ENCODE measurements at places on chromosomes 7 and 10.

- DNase-seq, result no peak
Observed at GRCh38 chr7:144439717-144440205, 36.3 kb upstream of the NOBOX start.

DNA sequence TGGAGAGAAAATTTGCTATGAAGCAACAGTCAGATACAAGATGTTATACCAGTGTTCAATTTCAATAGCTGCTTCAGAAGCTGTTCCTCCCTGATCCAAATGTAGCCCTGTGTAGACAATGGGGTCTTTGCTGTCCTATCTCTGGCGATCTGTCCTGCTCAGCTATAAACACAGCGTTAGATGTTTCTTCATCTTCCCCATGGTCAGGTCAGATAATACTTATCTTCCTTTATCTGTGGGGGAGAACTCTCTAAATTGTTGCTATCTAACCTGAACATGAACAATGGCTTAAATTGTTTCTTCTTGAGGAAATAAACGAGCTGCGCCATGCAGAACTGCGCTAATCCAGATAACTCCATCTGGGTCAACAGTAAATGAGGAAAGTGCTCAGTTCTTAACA, 15.6 kb upstream of the KIAA1217 start:
- DNase-seq, result no peak

DNA sequence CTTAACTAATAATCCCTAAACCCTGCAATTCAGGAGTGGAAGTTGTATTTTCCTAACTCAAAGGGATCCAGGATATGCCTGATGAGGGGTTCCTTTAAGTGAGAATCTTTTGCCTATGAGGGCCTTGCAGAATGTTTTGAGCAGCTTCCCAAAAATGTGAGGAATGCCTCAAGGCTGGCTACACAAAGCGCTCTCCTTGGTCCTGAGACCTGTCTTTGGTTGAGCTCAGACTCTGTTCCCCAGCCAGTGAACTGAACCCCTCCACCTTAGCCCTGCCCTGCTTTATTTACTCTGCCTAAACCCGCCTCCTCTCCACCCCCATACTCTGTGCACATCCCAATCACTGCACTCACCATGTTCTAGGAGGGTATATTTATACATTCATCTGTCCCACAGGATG, 108.6 kb downstream of the NRCAM start:
- DNase-seq, result peak; percentile 46

GRCh38 chr7:106868364-106868763, 3.3 kb downstream of the PIK3CG start:
- no peak for DNase-seq

DNA sequence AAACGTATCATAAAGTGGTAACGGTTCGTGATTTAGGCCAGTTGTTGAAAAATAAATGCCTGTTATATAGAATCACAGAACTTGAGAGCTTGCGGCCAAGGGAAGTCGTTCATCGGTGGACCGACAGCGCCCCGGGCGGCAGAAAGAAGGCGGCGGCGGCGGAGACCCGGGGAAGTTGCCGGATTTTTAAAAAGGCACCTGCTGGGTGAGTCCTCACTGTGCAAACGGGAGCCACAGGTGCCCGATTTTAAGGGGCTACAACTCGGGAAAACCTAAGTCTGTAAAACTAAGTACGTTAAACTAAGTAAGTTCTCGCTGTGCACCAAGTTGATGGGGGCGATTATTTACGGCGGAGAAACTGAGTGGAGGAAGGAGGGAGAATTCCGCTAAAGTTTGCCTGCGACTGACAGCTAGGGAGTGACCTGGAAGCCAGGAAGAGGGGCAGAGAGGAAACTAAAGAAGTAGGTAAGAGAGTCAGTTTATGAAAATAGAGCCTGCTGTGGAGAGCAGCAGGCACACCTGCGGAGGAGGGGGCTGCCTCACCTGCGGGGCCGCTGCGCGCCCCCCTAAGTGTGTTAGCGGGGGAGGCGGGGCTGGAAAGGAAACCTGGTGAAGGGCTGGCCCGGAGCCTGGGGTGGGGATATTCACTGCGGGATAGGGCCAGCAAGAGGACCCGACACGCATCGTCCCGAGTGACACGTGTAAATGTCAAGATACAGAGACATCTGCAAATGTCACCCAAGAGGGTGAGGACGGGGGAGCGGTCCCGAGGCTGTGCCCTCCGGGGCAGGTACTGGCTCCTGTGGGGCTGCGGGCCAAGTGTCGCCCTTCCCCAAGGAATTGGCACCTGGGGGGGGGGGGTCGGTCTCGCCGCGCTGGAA, 996 bp downstream of the ADAM12 start:
- peak; percentile 66 for DNase-seq

DNA sequence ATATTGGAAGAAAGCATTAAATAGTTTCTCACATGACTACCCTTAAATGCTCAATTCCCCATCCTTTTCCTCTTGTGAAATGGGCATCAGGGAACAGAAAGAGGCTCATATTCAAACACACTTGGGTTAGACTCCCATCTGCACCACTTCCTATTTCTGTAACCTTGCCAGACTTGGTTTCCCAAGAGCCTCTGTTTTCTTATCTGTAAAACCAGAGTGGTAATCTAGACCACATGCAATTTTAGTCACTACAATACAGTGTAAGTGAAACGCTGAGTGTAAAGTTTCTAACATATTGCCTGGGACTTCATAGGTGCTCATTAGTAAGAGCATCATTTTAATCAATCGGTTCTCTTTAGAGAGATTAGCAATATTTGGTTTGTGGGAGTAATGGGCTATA, 136.3 kb downstream of the SORCS1 start:
- no peak for DNase-seq

DNA sequence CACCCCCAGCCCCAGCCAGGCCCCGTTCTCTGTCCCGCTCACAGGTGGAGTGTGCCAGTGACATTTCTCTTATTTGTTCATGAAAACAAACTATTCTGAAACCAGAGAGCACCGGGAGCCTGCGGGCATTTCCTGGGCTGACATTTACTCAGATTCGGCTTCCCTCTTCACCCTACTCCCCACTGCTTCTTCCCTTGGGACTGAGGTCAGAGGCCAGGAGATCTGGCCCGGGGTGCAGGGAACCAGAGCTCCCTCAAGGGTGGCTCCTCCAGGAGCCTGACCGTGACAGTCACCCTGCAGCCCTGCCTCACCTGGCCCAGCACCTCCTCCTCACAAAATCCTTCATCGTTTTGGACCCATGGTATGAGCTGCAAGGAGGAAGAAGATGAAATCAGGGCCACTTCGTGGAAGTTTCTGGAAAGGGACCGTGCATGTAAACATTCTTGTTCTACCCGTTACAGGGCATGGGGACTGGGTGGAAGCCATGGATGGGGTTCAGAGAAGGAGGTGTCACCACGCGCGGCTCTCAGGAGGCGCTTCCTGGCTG, 12.2 kb downstream of the BHLHA15 start:
- DNase-seq, result no peak

- no peak for DNase-seq
Observed at GRCh38 chr7:39033885-39034624, 56.3 kb downstream of the POU6F2 start.

- DNase-seq, result no peak
Observed at GRCh38 chr10:125928928-125929585, 32.7 kb downstream of the FANK1 start.

GRCh38 chr7:141944811-141945210, 2.0 kb downstream of the CLEC5A start:
- no peak for DNase-seq

GRCh38 chr7:155995183-155995612, 182.9 kb upstream of the SHH start:
- no peak for DNase-seq

DNA sequence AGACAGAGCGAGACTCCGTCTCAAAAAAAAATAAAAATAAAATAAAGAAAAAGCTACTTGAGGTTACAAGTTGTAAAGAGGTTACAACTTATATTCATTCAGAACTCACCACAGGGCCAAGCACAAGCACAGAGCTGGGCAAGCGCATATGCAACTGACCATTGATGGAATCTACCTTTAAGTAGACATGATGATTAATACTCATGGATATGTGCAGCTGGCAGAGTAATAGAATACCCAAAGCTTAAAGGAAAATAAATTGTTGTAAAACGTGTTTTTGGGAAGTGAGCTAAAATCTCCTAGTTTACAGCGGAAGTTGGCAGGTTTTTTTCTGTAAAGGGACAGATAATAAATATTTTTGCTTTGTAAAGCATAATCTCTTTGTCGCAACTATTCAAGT, 111.6 kb downstream of the TMEM168 start:
- DNase-seq, result no peak

DNA sequence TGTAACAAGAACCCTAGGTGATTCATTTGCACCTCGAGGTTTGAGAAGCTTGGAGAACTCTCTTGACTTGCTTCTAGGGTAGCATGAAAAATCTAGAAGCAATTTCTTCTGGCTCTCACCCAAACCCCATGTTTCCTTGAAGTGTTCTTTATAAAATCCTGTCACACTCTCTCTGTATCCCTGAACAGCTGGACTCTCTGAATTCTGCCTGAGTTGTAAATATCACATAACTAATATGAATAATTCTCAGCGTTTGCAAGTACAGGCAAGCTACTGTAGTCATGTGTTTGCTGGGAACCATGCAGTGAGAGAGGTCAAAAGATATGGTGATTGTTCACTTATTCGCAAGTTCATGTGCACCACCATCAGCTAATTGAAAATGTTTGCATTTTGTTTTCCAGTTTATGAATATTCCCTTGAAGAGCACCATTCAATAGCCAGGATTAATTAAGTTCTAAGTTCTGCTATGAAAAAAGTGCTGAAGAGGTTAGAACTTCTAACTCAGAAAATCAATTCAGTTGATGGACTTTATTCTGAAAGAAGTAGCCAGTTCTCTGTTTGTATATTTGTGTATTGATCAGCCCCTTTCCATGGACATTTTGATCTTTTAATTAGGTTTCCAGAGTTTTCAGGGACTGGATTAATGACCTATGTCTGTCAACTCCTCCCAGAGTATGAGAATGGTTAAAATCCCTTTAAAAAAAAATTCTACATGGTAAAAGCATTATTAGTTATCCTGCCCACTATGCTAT, 243.0 kb downstream of the PLXDC2 start:
- no peak for DNase-seq

DNA sequence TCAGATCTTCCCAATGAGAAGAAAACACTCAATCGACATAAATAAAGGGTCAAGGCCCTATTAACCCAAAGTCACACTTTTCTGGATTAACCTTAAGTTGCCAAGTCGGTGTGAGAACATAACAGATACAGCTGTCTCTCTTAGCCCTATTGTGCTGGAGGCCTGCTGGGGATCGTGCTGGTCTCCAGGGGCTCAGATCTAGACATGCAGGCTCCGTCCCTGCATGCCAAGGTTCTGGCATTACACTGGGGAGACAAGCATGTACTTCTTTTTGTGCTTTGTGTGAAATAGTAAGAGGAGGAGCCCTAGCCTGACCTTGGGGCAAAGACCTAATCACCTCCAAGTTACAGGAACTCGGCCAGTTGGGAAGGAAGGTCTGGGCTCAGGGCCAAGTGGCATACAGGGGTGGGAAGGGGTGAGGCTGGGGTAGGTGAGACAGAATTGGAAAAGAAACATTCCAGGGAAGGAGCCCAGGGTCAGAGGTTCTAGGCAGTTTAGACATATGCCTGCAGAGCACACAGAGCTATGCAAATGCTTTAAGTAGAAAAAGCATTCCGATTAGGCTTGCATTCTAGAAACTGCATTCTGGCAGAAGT, 216.4 kb downstream of the HECW1 start:
- no peak for DNase-seq

- no peak for DNase-seq
Observed at GRCh38 chr7:10085231-10085630, 888.4 kb upstream of the PHF14 start.

DNA sequence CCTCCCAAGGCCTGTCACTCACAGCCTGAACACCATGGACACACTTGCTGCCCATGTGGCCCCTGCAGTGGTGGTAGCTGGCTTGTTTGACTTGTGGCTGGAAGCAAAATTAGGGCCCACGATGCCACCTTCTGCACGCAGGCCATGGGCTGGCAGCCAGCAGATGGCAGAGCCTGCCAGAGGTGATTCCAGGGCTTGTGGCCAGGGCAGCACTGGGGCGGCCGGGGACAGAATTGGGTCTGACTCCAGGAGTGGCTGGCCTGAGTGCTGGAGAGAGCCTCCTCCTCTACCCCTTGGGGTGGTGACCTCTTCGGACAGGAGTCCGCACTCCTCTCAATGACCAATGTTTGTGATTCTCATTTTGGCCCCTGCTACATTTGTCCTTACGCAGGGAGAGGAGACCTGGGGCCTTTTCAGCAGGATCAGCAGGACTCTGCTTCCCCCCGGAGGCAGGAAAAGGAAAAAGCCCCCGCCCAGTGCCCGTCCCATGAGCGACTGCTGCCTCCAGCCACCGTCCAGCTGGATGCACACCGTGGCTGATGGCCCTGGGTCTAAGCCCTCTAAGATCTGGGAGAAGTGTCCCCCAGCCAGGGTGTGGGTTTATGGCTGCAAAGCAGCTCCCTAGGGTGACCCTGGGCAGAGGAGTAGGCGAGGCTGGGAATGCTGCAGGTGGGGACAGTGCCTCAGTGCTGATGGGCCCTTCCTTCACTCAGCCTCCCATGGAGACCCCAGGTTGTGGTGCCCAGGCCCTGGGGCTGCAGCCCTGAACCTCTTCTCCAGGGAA, 26.5 kb downstream of the DNAJB12 start:
- DNase-seq, result peak; percentile 83

DNA sequence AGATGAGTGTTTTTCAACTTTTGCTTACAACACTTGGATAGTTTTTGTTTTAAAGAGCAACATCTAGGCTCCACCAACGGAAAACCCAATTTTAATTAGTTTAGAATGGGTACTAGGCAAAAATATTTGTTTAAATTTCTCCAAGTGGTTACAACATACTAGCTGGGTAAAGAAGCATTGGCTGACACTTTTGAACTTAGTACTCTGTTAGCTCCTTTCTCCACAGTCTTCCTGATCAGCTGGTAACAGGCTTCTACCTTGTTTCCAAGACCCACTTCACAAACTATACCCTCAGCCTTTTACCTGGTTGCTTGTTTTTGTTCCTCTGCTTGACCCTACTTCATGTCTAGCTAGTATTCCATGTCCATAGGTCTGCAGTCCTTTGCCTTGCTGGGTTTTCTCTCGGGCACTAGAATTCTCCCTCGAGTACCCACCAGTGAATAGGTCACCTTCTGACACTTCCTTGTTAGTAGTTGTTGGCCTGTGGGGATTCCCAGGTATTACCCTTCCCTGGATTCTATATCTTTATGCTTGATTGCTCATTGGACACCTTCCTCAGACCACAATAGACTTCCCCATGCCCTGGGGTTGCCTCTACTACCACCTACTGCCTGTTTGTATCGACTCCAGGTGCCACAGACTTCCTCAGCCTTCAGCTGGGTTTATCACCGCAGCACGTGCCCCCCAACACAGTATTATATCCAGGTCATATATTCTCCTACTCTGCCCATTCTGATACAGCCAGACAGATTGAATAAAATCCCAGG, 42.0 kb downstream of the PRPS1L1 start:
- no peak for DNase-seq

GRCh38 chr10:77111611-77112550, 525.7 kb downstream of the KCNMA1 start:
- peak; percentile 76 for DNase-seq
